ENCODE measurements at places on chromosomes 13 and 19. TPM values are rescaled to one million over a fixed set of nuclear protein-coding genes. Genes with fewer than 3 reads are reported as not detected.

DNA sequence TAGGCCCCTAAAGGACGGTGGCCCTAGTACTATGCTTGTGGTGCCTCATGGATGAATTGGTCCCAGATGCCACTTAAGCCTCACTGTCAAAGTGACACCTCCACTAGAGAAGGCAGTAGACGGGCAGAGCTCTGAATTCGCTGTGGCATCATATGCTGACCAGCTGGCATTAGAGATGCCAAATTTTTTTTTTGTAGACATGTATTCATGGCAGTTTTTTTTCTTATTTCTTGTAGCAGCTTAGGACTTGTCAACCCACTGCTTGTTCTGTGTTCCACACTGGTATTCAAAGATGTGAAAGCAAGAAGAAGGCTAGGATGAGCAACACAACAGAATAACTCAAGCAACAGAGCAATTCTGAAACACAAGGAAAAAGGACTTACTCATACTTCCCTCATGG lies 212.5 kb downstream of the DLEU7 start:
- DNase-seq = no peak

DNA sequence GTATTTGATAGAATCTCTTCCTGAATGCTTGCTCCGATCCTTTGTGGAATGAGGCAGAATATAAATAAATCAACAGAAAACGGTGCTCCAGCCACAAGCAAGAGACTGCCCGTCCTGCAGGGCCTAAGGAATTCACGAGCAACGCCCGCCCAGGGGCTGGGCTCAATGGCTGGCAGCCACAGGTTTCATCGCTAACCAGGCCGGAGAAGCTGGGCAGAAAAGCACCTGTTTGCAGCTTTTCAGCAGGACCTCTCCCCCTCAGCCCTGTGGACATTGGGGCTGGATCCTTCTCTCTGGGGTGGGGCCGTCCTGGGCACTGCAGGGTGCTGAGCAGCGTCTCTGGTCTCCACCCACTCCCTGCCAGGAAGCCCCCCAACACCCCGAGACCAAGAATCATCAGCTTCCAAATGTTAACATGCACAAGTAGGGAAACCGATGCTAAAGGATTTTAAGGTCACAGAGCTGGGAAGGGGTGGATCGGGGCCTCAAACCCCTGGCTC lies 102.5 kb downstream of the GADD45B start:
- DNase-seq = no peak

GRCh38 chr19:35076657-35077056 lies 35.1 kb downstream of the HPN start:
- DNase-seq = no peak

DNA sequence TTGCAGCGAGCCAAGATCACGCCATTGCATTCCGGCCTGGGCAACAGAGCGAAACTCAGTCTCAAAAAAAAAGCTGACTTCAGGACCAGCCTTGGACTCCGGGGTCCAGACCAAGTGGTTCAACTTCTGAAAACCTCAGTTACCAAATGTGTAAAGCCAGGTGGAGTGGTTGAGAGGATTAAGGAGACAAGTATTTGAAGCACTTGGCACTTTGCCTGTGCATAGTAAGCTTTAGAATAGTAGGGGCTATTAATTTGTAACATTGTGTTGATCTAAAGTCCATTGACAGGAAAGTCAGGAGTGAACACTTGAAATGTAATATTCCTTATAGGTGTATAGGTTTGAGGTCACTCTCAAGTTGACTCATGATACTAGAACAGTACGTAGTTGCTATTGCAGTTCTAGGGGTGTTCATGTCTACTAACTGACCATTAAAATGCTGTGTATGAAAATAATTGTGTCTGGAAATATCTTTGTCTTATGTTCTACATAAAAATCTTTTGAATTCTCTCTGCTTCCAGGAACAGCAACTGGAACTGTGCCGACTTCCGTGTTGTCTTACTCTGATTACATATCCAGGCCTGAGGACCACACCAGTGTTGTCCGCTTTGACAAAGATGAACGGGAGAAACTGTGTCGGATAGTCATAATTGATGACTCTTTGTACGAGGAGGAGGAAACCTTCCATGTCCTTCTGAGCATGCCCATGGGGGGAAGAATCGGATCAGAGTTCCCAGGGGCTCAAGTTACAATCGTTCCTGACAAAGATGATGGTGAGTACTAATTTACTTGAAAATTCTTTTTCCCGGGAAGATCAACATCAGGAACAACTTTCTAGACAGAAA lies 97.4 kb downstream of the FREM2 start:
- no peak for DNase-seq

FUT3 gene
- not detected for polyA plus RNA-seq

EDDM13 gene
- 1.9 TPM for polyA plus RNA-seq

Measured in CD4-positive, CD25-positive, alpha-beta regulatory T cell (primary cell).